GM12891 (cell line): ENCODE measurements at places on chromosomes 4 and X.

DNA sequence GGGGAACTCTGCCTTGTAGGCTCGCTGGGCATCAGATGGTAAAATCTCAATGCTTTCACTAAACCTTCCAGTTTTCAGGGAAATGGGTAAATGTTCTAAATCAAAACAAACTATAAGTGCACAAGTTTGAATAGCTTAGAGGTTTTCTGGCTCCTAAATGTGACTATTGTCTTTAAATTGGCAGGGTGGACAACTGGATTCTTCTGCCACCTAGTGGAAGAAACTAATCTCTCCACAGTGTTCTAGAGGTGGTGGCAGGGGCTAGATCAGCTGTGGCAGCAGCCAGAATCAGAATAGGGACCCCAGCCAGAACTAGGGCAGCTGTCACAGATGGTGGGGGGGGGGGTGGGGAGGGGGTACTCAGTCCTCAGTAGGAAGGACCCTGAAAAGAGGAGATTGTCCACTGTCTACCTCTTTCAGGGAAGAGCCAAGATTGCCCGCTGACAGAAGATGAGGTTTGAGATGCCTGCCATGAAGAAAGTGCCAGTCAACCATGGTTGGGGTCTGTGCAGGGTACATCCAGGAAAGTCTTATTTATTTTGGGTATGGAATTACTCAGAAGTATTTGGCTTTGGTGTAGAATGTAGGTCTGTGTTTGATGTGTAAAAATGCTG, 201.4 kb downstream of the CCNG2 start:
- peak; percentile 10 for DNase-seq

- DNase-seq = no peak
Measured at GRCh38 chr4:142373610-142374009, 472.5 kb downstream of the INPP4B start.

DNA sequence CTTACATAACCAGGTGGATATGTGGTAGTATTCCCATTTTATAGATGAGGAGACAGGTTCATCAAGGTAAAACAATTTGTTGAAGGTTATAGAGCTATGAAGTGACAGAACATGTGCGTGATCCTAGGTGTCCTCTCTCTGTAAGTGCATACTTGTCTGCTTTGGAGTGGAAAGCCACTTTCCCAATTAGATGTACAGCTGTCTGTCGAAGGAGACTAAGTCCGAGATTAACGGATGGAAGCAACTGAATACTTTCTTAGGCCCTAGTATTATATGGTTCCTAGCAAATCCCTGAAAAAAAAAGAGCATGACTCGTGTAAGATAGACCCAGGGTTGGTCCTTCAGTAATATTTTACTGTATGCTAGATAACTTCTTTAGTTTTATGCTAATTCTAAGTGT, 19.7 kb downstream of the TMEM131L start:
- DNase-seq = no peak

- no peak for DNase-seq
Measured at GRCh38 chr4:40199999-40200874, 3.4 kb downstream of the RHOH start.

- DNase-seq = no peak
Measured at GRCh38 chr4:138235419-138235952, 6.7 kb downstream of the SLC7A11 start.

DNA sequence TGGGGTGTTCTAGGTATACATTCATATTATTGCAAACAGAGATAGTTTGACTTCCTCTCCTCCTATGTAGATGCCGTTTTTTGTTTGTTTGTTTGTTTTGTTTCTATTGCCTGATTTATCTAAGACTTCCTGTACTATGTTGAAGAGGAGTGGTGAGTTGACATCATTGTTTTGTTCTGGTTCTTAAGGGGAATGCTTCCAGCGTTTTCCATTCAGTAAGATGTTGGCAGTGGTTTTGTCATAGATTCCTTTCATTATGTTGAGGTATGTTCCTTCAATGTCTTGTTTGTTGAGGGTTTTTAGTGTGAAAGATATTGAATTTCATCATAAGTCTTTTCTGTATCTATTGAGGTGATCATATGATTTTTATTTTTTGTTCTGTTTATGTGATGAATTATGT, 401.6 kb upstream of the EPHA5 start:
- no peak for DNase-seq

DNA sequence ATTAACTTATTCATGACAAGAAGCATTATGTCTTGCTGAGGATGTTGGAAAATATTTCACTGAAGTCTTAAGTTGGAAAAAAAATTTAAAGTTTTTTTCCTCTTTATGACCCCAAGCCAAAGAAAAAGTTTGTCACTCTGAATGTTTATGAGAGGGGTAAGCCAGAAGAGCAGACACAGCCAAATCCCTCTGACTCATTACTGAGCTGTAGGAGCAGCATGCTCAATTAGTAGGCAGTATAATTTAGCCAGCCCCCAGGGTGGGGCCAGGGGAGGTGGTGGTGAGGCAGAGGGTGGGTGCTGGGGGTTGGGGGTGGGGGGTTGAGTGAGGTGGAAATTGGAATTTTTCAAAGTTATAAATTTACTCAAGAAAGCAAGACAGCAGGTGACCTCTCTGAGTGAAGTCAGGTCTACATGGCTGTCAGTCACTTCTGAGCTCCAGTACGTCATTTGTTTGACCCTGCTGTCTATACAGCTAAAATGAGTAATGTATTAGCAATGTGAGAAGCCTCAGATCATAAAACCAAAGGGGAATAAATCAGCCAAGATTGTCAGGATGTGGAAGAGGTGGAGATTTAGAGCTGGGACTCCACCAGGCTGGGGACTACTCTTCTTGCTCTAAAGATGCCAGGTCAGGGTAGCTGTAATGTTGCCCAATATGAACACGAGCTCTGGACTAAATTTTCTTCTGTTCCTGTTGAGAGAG, 98.8 kb upstream of the NDP start:
- no peak for DNase-seq

- no peak for DNase-seq
Measured at GRCh38 chr4:26120098-26120825, 200.6 kb upstream of the RBPJ start.

GRCh38 chr4:121726642-121727268, 30.0 kb upstream of the ANXA5 start:
- no peak for DNase-seq

- no peak for DNase-seq
Measured at GRCh38 chr4:104559502-104559901, 64.8 kb upstream of the CXXC4 start.

- no peak for DNase-seq
Measured at GRCh38 chrX:38726612-38727011, 74.6 kb upstream of the MID1IP1 start.
